Fibroblast of the aortic adventitia (primary cell): ENCODE measurements at places on chromosomes 1 and 21. TPM values are rescaled to one million over a fixed set of nuclear protein-coding genes. Genes with fewer than 3 reads are reported as not detected.

The IRF6 gene
- 3.1 TPM in 1 of 2 replicates, not detected in the other for total RNA-seq

The TMEM53 gene
- 6.6 and 9.2 TPM in 2 replicates for total RNA-seq

The RNU1-4 gene
- under 0.01 and 2,882 TPM in 2 replicates for total RNA-seq

The CYP2J2 gene
- total RNA-seq: 0.09 TPM in 1 of 2 replicates, not detected in the other

The LCE1E gene
- not detected in 2 replicates for total RNA-seq

The NTMT2 gene
- not detected in 2 replicates for total RNA-seq

The GOLT1A gene
- total RNA-seq: not detected in 2 replicates

The OR6K3 gene
- total RNA-seq: not detected in 2 replicates

The ARHGAP29 gene
- total RNA-seq: 32.5 and 77.2 TPM in 2 replicates
